ENCODE measurements at places on chromosomes 11 and 22.

GRCh38 chr11:70699294-70700221 lies 301.2 kb downstream of the CTTN start:
- H3K4me1 ChIP-seq = no peaks in the 10 kb centered on the region
- no peaks in the 10 kb centered on the region for H3K27me3 ChIP-seq
- H3K4me3 ChIP-seq = no peak overlapping the region
- no peak overlapping the region for H3K27ac ChIP-seq
- DNase-seq = no peak

DNA sequence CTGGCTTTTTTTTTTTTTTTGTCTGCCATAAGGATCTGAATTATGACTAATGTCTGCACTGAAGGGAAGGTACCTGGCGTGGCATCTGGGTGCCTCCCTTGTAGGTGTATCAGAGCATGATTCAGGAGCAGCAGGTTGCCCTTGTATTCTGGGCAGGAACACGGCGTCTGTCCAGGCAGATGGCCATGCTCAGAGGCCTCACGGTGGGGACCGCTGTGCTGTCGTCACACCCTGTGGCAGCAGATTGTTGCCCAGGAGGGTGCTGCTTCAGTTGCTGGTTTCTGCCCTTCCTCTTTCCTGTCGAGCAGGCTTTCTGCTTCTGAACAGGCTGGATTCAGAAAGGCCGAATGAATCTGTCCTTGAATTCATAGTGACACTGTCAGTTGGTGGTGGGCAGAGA lies 11.0 kb downstream of the ZNRF3 start:
- no peaks in the 10 kb centered on the region for H3K36me3 ChIP-seq
- peaks cover 39% of the 10 kb centered on the region for H3K27me3 ChIP-seq
- H3K4me1 ChIP-seq = peaks cover 10% of the 10 kb centered on the region
- no peak for DNase-seq
- H3K4me3 ChIP-seq = no peak overlapping the region

DNA sequence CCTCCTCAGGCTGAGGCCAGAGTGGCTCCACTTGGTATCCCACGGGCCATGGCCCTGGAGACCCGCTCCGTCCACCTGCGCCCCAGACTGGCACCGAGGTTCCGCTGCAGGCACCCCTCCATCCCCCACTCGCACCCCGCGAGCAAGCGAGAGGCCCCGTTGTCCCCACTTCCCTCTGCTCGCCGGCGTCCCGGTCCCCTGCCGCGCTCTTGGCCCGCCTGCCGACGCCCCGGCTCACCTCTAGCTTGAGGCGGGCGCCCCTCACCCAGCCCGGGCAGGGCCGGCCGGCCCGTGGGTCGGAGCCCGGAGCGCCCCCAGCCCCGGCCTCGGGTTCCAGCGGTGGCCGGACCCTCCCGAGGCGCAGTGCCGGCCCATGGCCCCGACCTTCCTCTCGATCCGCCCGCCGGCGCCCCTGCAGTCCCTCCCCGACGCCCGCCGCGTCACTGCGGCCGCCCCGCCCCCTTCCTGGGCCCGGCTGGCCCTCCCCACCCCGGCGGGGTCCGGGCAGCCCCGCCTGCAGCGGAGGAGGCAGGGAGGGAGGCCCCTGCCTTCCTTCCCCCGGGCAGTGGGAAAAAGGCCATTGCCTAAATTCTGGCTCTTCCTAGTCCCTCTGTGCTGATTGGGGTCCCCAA lies at the start of gene PITPNM1:
Gene PITPNM1, minus strand, starts transcription at position 414 of the 632 bp plus-strand sequence. CDS start 1,183 bp downstream, outside the sequence.
- H3K36me3 ChIP-seq = peaks cover 28% of the 10 kb centered on the region
- H3K27me3 ChIP-seq = no peaks in the 10 kb centered on the region
- peaks cover 53% of the 10 kb centered on the region for H3K4me1 ChIP-seq
- peak; percentile 85 for DNase-seq
- H3K27ac ChIP-seq = peak within 1 kb of the TSS; percentile 94
- peak within 1 kb of the TSS; percentile 92 for H3K4me3 ChIP-seq

GRCh38 chr11:109894242-109894641 lies 198.9 kb upstream of the ZC3H12C start:
- peaks cover 5% of the 10 kb centered on the region for H3K27me3 ChIP-seq
- H3K27ac ChIP-seq = no peak overlapping the region
- no peak for DNase-seq
- no peak overlapping the region for H3K4me3 ChIP-seq

DNA sequence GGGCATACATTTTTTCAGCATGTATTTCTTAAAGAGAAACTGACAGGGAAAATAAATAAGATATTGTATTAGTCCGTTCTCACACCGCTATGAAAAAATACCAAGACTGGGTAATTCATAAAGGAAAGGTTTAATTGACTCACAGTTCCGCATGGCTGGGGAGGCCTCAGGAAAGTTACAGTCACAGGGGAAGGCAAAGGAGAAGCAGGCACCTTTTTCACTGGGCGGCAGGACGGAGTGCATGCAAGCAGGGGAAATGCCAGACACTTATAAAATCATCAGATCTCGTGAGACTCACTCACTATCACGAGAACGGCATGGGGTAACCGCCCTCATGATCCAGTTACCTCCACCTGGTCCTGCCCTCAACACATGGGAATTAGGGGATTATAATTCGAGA lies 44.2 kb downstream of the PPFIA1 start:
- H3K4me1 ChIP-seq = peaks cover 9% of the 10 kb centered on the region
- H3K4me3 ChIP-seq = no peak overlapping the region
- H3K27ac ChIP-seq = no peak overlapping the region

DNA sequence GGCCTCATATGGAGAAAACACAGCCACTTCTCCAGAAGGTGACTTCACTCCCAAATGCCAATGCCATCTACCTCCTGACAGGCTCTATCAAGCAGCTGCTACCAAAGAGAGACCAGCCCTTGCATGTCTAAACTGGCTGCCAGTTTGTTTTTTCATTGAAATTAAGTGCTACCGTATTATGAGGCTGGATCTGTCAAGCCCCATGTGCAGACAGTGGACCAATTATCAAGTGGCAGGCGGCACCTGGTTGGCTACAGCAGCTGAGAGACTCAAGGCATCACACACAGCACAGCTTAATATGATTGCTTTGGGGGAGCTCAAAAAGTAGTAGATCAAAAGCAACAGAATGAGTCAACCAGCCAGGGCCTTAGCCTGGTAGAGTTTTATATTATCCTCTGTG lies 1293.0 kb upstream of the TENM4 start:
- H3K36me3 ChIP-seq = no peaks in the 10 kb centered on the region
- no peak overlapping the region for H3K27ac ChIP-seq
- DNase-seq = no peak
- no peaks in the 10 kb centered on the region for H3K4me1 ChIP-seq
- no peak overlapping the region for H3K4me3 ChIP-seq

- peaks cover 52% of the 10 kb centered on the region for H3K27me3 ChIP-seq
- peaks cover 18% of the 10 kb centered on the region for H3K4me1 ChIP-seq
- peaks cover 15% of the 10 kb centered on the region for H3K36me3 ChIP-seq
- H3K27ac ChIP-seq = no peak overlapping the region
- no peak overlapping the region for H3K4me3 ChIP-seq
- DNase-seq = no peak
Observed at GRCh38 chr22:39457556-39458443, 988 bp downstream of the MGAT3 start.

DNA sequence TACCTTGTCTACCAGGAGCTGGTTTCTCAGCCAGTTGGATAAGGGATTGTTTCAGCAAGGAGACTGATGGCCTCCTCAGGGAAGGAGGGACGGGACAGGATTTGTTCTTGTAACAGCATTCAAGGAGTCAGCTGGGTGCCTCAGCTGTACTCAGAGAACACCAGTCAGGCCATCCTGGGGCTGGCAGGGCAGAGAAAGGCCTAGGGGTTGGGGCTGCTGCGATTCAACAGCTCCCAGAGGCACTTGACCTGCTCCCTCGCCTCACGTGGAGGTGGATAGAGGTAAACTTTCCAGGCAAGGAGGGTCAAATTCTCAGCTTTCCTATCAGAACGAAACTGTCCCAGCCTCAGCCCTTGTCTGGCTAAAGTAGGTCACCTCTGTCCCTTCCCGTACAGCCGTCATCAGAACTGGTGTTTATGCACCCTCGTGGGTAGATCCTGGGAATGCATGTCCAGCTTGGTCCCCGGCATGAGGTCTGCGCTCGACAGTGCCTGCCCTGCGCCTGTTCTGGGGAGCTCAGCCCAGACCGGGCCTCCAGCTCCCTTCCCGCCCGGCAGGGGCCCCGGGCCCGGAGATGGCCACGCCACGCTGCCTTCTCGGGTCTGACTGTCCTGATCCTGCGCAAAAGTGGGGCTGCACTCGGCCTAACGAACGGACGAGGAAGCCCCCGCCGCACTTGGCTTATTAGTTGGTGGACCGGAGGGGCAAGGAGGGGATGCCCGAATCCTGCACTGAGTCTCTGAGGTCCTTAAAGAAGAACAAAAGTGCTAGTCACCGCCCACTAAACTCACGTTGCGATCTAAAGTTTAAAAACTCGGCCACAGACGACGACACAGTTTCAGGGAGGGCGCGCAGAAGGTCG lies 762 bp upstream of the CCDC134 start:
- H3K27me3 ChIP-seq = no peaks in the 10 kb centered on the region
- H3K4me3 ChIP-seq = peak overlapping the region; percentile 93
- peaks cover 37% of the 10 kb centered on the region for H3K4me1 ChIP-seq

- peaks cover 5% of the 10 kb centered on the region for H3K27me3 ChIP-seq
- DNase-seq = peak; percentile 82
- H3K27ac ChIP-seq = no peak overlapping the region
Observed at GRCh38 chr22:35552196-35552842, 11.7 kb downstream of the RASD2 start.

DNA sequence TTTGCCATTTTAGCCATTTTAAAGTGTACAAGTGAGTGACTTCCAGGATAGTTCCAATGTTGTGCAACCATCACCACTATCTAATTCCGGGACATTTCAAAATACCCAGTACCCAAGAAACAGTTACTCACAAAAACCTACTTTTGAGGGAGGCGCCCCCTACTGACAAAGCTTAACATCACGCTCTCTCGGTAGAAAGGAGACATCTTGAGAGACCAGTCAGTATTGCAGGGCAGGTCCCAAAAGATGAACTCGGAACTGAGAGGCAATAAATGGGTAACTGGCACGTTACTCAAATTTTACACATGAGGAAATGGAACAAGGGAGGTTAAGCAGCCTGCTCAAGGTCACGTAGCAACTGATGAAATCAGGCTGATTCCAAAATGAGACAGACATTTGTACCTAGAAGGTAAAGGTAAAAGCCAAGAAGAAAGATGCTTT lies 50.0 kb upstream of the POU2AF1 start:
- H3K36me3 ChIP-seq = no peaks in the 10 kb centered on the region
- DNase-seq = peak; percentile 72
- H3K27ac ChIP-seq = no peak overlapping the region
- H3K4me3 ChIP-seq = no peak overlapping the region

GRCh38 chr11:112499153-112499880 lies 238.7 kb upstream of the PLET1 start:
- H3K4me1 ChIP-seq = no peaks in the 10 kb centered on the region
- no peak overlapping the region for H3K4me3 ChIP-seq
- H3K36me3 ChIP-seq = no peaks in the 10 kb centered on the region
- no peak overlapping the region for H3K27ac ChIP-seq
